ENCODE measurements at places on chromosomes 2 and 18. TPM values are rescaled to one million over a fixed set of nuclear protein-coding genes. Genes with fewer than 3 reads are reported as not detected.
A peak's percentile ranks its signal among the peaks of the same experiment; 100 is the strongest.

DNA sequence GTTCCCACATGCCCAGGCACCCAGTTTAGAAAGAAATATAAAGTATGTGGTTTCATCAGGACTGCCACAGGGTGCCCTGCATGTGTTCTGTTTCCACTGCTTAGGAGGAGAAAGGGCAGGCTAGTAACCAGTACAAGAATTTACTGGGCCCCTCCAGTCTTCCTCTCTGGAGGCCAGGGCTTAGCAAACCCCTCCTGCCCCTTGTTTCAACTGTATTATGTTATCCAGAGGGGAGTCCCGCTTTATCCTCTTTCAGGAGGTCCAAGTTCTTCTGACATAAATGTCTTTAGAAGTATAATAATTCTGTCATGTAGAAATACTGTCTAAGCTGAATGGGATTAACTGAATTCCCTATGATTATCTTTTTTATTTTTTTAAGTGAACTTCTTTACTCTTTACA lies 132.1 kb downstream of the WDSUB1 start:
- DNase-seq: no peak

- no peak for DNase-seq
These were observed 40.4 kb downstream of the CYRIA start for GRCh38 chr2:16625201-16625729.

DNA sequence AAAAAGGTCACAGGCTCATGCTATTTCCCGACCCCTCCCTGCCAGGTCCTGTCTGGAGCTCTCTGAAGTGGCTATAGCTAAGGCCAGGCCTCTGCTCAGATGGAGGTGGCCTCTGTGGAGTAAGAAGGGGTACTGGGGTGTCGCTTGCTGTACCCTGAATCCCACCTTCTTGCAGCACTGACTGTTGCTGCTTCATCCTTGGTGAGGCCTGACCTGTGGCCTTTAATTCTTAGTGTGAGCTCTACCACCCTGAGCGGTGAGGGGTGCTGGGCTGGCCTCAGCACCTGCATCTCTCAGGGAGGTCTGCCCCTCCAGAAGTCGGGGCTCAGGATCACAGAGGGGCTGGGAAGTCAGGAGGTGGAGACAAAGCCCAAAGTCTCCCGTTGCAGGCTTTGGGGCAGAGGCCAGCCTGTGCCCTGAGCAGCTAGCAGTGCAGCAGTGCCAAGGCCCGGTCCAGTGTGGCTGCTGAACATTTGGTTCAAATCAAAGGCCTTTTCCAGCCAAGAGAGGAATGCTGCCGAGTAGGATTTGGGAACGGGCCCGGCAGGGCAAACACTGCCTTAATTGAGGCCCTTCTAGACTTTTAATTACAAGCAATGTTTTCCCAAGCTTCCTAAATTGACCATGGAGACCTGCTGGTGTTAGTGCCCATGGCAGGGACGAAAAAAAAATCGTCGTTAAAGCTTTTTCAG lies 133.5 kb upstream of the HAAO start:
- DNase-seq: no peak

DNA sequence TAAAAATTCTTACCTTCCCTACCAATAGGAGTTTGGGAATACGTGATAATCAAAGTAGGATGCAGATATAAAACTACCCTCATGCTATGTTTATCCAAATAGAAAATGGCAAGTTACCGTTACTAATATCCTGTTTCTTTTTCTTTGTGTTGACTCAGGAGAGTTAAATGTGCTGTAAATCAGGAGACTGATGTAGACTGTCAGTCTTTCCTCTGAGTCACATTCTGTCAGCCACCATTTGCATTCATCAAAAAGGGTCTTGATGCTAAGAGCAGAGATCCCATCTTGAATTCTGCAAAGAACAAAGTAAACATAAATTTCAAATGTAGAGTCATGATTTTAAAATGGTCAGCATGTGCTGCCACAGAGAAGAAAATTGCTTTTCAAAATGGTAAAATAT lies 712.8 kb downstream of the SOCS6 start:
- no peak for DNase-seq

DNA sequence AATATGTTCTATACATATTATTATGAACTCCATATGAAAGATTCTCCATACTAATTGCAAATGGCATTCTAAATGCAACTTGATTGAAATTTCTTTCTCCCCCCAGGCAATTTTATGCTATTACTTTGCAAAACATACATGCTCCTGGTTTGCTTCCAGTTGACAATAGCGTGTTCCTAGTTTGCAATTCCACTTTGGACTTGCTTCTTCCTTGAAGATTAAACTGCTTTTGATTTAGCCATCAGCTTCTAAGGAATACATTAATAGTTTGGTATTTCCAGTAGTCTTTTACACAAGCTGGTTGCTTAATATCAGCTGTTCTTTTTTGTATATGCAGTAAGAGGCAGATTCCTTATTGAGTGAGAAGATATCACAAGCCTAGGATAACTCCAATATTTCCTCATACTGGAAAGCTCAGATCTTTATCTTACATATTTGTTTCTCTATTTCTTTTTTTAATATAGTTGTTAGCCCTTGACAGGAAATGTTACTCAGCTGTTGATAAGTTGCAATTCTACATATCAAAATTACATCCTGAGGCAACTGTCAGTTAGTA lies 1941.7 kb upstream of the LRRTM1 start:
- no peak for DNase-seq

DNA sequence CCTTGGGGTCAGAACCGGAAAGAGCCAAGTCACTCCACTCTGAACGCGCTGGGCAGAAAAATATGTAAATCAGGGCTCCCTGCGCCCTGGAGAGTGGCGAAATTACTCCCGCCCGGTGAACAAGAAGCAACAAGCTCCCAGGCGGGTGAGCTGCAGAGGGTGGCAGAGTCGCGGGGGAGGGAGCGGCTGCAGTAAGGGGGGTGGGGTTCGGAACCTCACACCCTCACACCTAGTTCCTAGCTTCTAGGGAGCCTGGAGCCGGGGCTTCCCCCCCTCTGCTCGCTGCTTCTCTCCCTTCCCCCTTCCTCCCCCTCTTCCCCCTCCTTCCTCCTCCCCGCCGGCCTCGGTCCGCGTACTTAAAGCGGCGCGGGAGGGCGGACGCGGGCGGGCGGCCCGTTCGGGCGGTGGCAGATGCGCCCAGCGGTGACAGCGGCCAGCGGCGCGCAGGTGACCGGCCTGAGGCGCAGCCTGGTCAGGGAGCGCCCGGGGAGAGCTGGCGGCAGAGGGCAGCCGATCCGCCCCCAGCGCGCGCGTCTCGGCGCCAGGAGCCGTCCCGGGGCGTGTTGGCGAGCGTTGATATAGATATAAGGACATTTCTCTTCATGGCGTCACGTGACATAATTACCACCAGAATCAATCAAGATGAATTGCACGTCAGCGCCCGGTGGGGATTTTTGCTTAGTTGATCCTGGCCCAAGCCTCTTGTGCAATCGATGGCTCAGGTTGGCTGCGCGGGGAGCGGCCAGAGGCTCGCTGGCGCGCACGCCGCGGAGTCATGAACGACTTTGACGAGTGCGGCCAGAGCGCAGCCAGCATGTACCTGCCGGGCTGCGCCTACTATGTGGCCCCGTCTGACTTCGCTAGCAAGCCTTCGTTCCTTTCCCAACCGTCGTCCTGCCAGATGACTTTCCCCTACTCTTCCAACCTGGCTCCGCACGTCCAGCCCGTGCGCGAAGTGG lies at the start of gene HOXD11:
Gene HOXD11 (plus strand): TSS at position 700 of the 959 bp plus-strand sequence. CDS start 76 bp downstream, at position 776.
- DNase-seq: no peak

DNA sequence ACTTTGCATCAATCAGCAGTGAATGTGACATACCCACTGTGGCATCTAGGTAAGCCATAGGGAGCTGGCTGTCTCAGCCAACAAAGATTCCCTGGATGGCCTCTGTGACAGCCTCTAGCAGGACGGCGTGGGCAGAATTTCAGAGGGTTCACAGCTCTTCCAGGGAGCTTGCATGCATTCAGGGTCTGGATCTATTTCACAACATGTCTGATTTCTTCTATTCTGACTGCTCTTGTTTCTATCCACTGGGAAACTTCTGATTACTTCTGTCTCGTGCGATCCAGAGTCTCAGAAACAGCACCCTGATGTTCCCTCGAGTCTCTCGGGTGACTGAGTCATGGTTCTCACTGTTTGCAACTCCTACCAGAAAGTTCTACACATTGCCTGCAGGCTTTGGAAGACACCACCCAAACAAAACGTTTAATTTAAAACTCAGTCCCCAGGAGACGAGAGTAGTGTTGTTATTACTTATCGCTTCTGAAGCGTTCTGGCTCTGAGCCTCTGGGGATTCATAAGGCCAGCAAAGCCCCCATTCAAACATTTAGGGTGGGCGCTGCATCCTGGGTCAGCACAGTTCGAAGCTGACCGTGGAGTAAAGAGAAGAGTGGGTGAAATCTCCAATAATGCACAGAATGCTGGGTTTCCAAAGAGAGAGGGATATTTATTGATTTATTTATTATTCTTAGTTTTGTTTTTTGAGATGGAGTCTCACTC lies 41.9 kb upstream of the ODC1 start:
- no peak for DNase-seq

- DNase-seq: no peak
These were observed 4.2 kb upstream of the PAX8 start for GRCh38 chr2:113282747-113283533.

- no peak for DNase-seq
These were observed 185.3 kb upstream of the SIX2 start for GRCh38 chr2:45194596-45194995.

DNA sequence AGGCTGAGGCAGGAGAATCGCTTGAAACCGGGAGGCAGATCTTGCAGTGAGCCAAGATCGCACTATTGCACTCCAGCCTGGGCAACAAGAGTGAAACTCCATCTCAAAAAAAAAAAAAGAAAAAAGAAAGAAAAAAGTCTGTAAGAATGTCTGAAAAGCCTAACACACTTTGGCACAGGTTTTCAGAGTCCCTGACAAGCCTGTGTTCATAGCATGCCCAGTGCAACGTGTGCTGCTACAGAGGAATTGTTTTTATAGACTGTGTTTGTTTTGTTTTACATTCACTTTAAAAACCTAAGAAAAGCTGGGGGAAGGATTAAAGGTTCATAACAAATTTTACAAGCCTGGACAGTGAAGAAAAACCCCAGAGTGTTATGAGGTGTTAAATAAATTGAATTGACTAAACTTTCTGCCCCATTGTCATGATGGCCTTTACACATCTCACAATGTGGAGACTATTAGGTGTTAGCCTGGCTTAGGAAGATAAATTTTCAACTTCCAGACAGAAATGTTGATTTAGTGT lies 55.2 kb downstream of the RBM43 start:
- no peak for DNase-seq

DNA sequence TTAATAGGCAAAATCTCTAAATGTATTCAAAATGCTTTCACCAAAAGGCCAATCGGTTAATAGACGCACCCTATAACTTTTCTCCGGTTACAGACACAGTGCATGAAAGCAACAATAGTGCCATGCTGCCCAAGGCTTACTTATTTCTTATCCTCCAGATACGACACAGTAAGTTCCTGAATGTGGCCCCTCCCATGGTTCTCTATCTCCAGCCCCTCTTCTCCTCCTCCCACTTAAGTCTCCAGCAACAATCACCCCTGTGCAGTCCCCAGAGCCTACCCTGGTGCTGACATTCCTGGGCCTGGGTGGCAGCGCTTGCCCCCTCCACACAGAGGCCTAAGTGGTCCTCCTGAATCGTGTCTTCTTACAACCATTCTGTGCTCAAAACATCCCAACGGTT lies 3.6 kb downstream of the KIDINS220 start:
- no peak for DNase-seq

DNA sequence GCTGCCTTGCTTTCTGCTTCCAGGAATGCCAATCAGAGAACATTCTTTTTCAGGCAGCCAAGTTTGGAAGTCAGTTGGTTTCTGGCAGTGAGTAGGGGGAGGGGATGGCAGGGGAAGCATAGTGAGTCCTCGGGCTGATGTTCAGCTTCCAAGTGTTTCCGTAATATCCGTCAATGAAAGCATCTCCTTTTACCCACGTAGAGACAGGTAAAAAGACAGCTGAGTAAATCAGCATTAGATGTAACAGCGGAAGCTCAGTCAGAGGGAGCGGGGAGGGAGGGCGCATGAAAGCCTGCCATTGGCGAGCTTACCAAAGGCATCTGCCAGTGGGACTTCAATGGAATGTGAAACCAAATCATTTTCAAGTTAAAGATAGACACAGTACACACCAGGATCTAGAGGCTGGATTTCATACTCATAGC lies 117.1 kb upstream of the DTNA start:
- DNase-seq: no peak

GRCh38 chr2:68937346-68938055 lies 15.2 kb downstream of the GKN2 start:
- no peak for DNase-seq

DNA sequence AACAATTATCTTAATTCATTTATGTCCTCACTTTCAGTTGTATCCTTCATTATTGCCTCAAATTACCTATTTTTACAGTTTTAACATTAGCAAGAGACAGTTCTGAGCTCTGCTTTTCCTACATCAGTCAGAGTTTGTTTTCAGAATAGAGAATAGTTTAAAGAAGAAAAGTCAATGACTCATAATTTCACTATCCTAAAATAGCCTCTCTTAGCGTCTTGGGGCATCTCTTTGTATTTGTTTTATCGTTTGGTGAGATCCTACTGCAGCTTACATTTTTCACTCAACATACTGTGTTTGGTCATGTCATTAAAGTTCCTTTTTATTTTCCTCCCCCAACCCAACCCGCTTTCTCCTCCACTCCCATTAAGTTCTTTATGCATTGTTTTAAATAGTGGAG lies 3.8 kb downstream of the SEC11C start:
- DNase-seq: no peak

GRCh38 chr2:223837287-223838061 lies at the start of gene AP1S3:
TSS of gene AP1S3 (minus strand) at chr2:223837582. CDS start at chr2:223837450, 132 bp downstream.
- peak; percentile 76 for DNase-seq

DNA sequence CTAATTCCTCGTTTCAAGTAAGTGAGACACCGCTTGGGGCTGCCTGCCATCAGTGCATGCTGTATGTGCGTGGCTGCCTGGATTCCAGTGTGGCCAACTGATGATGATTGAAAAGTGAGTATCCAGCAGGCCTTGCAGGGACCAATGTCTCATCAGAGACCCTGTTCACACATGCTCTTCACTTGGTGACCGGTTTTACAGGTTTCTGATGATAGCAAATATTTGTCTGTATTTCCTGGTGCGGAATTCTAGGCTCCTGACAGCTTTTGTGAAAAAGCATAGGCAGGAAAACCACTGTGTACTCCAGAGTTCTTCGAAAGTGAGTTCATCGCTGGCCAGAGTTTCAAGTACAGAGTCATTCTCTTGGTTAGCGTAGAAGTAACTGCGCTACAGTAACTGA lies 13.8 kb upstream of the YWHAQ start:
- no peak for DNase-seq

- DNase-seq: no peak
These were observed 200.6 kb downstream of the WDR7 start for GRCh38 chr18:56851774-56852173.

ZC3H15 gene
- total RNA-seq: 73.4 TPM

MOB4 gene
- 22.1 TPM for total RNA-seq

EMILIN2 gene
- total RNA-seq: 80.9 TPM

TGFA gene
- total RNA-seq: 0.31 TPM

FIGN gene
- not detected for total RNA-seq

HOXD3 gene
- total RNA-seq: not detected

PLGLB2 gene
- 2.5 TPM for total RNA-seq

FTCDNL1 gene
- total RNA-seq: 1.5 TPM

PRPF40A gene
- 129 TPM for total RNA-seq

ABCG5 gene
- not detected for total RNA-seq

HOXD12 gene
- not detected for total RNA-seq

CNDP2 gene
- total RNA-seq: 193 TPM

KCNIP3 gene
- total RNA-seq: not detected

ACMSD gene
- not detected for total RNA-seq
